ENCODE measurements at places on chromosomes 6 and 20. TPM values are rescaled to one million over a fixed set of nuclear protein-coding genes. Genes with fewer than 3 reads are reported as not detected.

The PPP1R3D gene
- total RNA-seq, result 2.4 TPM

The BCKDHB gene
- total RNA-seq, result 5.4 TPM

The KCNK5 gene
- total RNA-seq, result 1.2 TPM

The CLDN20 gene
- not detected for total RNA-seq

The NKX2-4 gene
- not detected for total RNA-seq

The RNF39 gene
- total RNA-seq, result not detected

The SIRPB1 gene
- 0.29 TPM for total RNA-seq

The BYSL gene
- 36.4 TPM for total RNA-seq

The ADISSP gene
- 159 TPM for total RNA-seq

The PCK1 gene
- 0.13 TPM for total RNA-seq

The NRN1 gene
- 0.59 TPM for total RNA-seq

The BFSP1 gene
- 5.1 TPM for total RNA-seq

The CLPSL1 gene
- not detected for total RNA-seq

The OPN5 gene
- not detected for total RNA-seq

The OXT gene
- total RNA-seq, result not detected

The RFX6 gene
- total RNA-seq, result not detected

The TMEM170B gene
- total RNA-seq, result 0.67 TPM

The KIF13A gene
- 17.9 TPM for total RNA-seq

The CPNE5 gene
- total RNA-seq, result 0.20 TPM

The PPP1R3G gene
- total RNA-seq, result 2.0 TPM

The COL21A1 gene
- 0.50 TPM for total RNA-seq

The VGLL2 gene
- total RNA-seq, result not detected

The TSPO2 gene
- not detected for total RNA-seq

The CST5 gene
- total RNA-seq, result not detected

The LPIN3 gene
- total RNA-seq, result 14.3 TPM

The GLP1R gene
- not detected for total RNA-seq

The MUC22 gene
- not detected for total RNA-seq

The KCNK17 gene
- not detected for total RNA-seq

The RSPO4 gene
- not detected for total RNA-seq

The DTNBP1 gene
- total RNA-seq, result 14.6 TPM

The ATP6V1G2 gene
- total RNA-seq, result 0.98 TPM

The EYA4 gene
- total RNA-seq, result 8.3 TPM

The SENP6 gene
- 29.2 TPM for total RNA-seq

The ASIP gene
- total RNA-seq, result not detected

The C6orf58 gene
- not detected for total RNA-seq

The LY86 gene
- not detected for total RNA-seq

The WFDC12 gene
- total RNA-seq, result not detected

The ADGRF1 gene
- not detected for total RNA-seq

The CHRNA4 gene
- total RNA-seq, result 0.38 TPM

The SH3BGRL2 gene
- 0.34 TPM for total RNA-seq

Measured in A549 treated with Mapracorat at 1 μM for 4 hours (cell line).